ENCODE measurements at places on chromosomes 5 and 9. TPM values are rescaled to one million over a fixed set of nuclear protein-coding genes. Genes with fewer than 3 reads are reported as not detected.

DNA sequence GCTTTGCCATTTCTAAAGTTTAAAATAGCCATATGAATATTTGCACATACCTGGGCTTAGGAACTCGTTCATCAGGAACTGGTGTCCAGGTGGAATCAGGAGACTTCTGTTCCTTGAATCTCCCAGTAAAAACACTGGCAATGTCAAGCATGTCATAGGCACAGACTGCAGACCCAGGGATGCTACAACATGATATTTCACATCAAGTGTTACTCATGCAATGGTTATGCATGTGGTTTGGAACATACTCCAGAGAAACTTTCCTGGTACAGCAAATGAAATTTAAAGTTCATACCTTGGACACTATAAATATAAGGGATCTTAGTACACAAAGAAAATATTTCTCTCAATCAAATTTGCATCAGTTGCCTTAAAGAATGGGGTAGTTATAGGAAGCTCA lies 92.2 kb downstream of the SEMA6A start:
- no peak overlapping the region for H3K4me3 ChIP-seq
- DNase-seq = no peak
- H3K27me3 ChIP-seq = no peaks in the 10 kb centered on the region
- peaks cover 6% of the 10 kb centered on the region for H3K36me3 ChIP-seq
- no peaks in the 10 kb centered on the region for H3K4me1 ChIP-seq
- H3K27ac ChIP-seq = no peak overlapping the region

NOXA1 gene
- total RNA-seq = 0.95 TPM

IL9 gene
- total RNA-seq = not detected

GRCh38 chr9:26301659-26302058 lies 590.9 kb downstream of the CAAP1 start:
- no peaks in the 10 kb centered on the region for H3K36me3 ChIP-seq
- no peak for DNase-seq
- H3K27ac ChIP-seq = no peak overlapping the region
- no peaks in the 10 kb centered on the region for H3K4me1 ChIP-seq
- no peaks in the 10 kb centered on the region for H3K27me3 ChIP-seq

HRH2 gene
- 24.5 TPM for total RNA-seq

DNA sequence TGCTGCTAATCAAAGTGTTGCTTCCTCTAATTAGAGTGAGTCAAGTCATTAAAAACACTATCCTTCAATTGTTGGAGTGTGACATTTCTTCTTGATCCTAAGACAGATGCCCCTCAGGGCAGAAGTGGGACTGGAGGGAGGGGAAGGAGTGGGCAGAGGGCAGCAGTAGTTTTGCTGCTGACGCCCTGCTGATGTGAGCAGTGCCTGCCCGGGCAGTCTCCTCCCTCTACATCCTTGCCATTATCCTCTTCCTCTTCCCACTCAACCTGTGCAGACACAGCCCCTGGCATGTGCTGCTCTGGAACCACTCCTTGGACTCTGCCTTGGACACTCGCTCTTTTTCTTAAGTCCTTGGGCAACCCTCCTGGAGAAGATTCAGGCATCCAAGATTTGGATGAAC lies 232.5 kb downstream of the HSPA4 start:
- H3K36me3 ChIP-seq = no peaks in the 10 kb centered on the region
- H3K27me3 ChIP-seq = no peaks in the 10 kb centered on the region
- H3K27ac ChIP-seq = no peak overlapping the region
- H3K4me3 ChIP-seq = no peak overlapping the region
